ELR (cell line): ENCODE measurements at places on chromosomes 7 and 10.
A peak's percentile ranks its signal among the peaks of the same experiment; 100 is the strongest.

- no peak for DNase-seq
Observed at GRCh38 chr7:45211958-45212357, 54.4 kb downstream of the RAMP3 start.

- no peak for DNase-seq
Observed at GRCh38 chr10:110216240-110216639, 8.8 kb downstream of the MXI1 start.

GRCh38 chr10:85610381-85611092, 756.1 kb downstream of the GRID1 start:
- no peak for DNase-seq

DNA sequence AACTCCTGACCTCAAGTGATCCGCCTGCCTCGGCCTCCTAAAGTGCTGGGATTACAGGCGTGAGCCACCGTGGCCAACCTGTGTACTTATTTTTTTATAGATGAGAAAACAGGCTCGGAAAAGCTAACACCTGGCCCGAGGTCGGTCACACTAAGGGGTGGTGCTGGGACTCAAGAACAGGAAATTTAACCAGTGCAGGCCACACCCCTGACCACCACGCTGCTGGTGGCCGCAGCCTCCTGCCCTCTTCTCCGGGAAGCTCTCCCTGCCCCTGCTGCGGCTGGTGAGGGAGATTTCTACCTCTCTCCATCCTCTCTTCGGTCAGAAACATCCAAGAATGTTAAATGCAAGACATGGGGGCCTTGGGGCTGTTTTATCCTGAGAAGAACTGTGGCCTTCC, 63.2 kb downstream of the TNRC18 start:
- DNase-seq: no peak

DNA sequence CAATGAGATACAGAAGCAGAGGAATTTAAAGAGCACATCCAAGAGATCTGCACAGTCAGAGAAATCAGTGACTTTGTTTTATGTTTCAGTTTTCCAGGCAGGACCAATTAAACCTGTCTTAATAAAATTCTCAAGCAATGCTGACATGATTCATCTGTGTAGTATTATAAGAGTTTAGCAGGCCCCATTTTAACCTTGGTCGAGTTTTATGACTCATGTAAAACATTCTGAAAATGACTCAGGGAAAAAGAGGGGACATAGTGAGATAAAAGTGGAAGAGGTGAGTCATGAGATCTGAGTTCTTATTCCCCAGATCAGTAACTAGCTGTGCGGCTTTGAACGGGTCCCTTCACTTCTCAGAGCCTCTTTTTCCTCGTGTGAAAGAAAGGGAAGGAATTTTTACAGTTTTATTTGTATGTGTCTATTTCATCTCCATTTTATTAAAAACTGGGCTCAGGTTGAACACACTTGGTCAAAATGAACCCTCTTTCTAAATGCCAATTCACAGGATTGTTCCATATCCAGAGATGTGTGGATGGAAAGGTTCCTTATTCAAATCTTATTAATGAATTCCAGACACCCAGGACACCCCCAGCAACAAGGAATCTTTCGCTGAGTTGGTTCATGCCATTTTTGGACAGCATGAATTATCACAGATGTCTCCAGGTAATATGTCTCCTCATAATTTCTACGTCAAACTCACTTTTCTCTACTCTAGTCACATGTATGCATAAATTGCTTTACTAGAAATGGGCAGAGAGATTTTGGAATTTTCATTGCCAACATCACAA, 143.2 kb downstream of the JAZF1 start:
- DNase-seq: peak; percentile 100

GRCh38 chr7:73933091-73933490, 72.1 kb downstream of the TMEM270 start:
- no peak for DNase-seq

DNA sequence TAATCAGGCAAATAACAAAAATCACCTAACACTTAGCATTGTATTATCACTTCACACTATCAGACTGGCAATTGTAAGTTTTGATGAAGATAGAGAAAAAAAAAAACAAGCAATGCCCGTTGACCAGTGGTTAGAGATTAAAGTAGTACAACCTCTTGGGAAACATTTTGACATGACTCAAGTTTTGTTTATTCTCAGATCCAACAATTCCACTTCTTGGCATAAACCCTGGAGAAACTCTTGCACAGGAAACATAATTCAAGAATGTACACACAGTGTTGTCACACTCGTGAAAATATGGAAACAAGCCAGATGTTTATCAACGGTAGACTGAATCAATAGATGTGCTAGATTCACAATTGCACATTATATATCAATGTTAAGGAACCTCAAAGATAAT, 37.2 kb downstream of the FRMD4A start:
- no peak for DNase-seq

- no peak for DNase-seq
Observed at GRCh38 chr7:130884437-130885417, 150.7 kb upstream of the KLF14 start.

- peak; percentile 87 for DNase-seq
Observed at GRCh38 chr10:124152139-124153022, 59.0 kb upstream of the CHST15 start.

- DNase-seq: no peak
Observed at GRCh38 chr7:150731916-150732315, 5.3 kb upstream of the GIMAP5 start.

GRCh38 chr10:5681930-5682329, 2.7 kb upstream of the TASOR2 start:
- DNase-seq: no peak

DNA sequence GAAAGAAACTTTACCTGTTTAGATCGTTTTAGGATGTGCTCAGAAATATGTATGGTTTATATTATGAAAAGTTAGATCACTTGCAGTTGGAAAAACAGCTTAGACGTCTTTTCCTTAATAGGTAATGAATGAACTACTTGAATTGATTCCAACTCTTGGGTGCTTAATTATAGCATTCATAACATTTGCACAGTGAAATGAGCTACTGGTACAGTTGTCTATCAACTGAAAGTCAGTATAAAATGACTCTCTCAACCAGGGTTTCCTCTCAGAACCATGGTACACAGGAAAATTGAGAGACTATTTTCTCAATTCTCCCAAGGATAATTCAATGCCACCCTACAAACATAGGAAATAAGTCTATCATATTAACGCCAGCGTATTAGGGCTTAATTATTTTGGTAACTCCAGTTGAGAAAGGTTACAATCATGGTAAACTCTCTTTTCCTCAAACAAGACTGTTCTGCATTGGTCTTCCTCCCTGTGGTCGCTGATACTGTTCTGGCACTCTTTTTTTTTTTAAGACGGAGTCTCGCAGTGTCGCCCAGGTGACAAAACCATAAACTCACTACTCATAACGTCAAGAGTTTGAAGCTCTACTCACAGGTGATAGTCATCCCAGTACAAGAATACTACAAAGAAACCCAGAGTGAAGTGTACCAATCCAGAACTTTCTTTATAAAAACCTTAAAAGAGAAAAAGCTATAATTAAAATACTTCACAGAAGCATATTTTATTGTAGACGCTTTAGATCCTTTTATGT, 2.0 kb downstream of the ANLN start:
- peak; percentile 71 for DNase-seq

DNA sequence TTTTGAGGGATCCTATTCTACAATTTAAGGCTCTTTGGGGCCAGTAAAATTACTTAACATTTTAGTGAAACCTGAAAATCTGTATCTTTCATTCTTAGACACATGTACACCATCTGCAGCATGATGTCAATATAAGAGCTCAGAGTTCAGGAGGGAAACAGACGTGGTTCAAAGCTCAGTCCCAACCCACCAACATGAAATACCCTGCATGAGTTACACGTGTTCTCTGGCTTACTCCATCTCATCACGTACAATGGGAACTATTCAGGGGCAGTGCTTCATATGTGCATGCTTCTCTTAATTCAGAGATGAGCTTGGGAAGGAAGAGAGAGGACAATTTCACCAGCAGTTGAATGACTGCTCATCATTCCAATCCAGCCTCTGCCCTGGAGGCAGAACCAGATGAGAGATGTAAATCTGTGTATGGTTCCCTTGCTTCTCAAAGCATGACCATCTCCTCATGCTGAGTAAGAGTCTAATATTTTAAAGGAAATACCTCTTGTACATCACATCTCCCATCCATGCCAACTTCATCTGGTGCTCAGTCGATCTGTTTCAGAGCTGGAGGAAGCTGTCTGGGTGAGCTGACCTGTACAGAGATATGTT, 29.0 kb upstream of the ADAM12 start:
- DNase-seq: no peak

GRCh38 chr7:44141221-44141850, at the start of gene MYL7:
TSS of gene MYL7 (minus strand) at chr7:44141332. CDS start at chr7:44141305, 27 bp downstream.
- DNase-seq: no peak

DNA sequence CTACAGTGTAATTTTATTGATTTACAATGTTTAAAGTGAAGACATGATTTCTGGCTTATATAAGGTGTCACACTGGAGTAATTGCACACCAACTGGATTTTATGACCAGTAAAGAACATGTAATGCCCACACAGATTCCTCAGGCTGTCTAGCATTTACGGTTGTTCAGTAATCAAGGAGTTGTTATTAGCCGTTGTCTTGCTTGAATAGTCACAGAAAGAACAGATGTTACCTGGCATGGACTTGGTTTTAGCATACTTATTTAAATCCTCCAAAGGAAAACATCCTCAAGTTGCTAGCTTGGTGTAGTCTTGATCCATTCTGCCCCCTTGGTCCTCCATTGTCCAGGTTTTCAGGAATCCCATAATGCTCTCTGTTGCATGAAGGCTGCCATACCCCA, 65.8 kb downstream of the POU6F2 start:
- DNase-seq: no peak

- no peak for DNase-seq
Observed at GRCh38 chr7:131294553-131294952, 33.1 kb upstream of the MKLN1 start.

DNA sequence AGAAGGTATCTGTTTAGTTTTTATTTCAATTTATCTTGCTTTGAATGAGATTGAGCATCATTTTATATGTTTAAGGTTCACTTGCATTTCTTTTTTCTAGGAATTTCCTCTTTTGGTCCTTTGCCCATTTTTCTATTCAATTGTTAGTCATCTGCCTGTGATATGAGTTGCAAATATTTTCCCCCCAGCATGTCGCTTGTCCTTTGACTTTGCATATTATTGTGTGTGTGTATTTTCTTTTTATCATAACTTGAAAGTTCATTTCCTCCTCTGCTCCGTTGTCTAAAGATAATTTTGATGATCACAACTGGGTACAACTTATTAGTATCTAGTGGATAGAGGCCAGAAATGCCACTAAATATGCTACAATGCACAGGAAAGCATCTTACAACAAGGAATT, 132.7 kb upstream of the MDFIC start:
- DNase-seq: peak; percentile 42

GRCh38 chr7:27943241-27943640, 203.3 kb downstream of the TAX1BP1 start:
- DNase-seq: no peak

DNA sequence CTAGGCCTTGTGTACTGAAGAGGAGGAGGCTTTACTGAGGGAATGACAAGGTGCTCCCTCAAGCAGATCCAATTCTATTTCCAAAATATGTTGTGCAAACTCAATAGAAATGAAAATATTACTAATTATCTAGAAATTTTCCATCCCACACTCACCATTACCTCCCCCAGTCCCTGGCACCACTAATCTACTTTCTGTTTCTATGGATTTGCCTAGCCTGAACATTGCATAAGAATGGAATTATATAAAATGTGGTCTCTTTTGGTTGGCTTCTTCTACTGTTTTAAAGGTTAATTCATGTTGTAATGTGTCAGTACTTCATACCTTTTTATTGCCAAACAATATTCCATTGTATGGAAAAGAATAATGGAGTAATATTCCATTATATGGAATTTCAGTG, 18.7 kb upstream of the NUB1 start:
- DNase-seq: no peak

DNA sequence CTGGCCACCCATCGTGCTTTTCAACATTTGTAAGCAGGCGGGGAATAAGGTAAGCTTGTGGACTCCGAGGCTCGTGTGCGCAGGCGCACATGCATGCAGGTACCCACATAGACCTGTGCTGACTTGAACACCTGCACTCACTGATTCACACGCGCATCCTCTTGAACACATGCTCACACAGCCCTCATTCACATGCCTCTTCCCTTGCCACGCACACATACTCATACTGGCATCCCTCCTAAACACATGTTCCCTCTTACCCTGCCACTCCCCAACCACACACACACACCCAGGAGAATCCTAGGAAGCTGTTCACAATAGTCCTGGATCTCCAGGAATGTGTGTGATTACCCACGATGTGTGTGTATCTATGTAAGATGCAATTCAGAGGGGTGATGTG, 44.1 kb upstream of the LBX1 start:
- DNase-seq: no peak

DNA sequence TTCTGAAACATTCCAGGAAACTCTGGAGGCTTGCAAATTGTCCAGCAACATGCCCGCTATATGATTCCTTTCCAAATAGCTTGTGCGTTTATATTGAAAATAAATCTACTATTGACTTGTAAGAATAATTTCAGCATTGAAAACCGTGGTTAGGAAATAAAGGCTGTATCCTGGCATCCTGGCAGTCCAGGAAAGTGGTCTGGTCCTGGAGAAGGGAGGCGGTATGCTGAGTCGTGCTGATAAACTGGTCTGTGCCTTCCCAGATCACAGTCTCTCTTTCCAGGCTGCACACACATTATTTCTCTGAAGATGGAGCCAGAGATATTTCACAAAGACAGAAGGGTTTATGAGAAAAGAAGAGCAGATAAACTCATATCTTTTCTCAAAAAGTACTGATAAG, 350.1 kb upstream of the COBL start:
- DNase-seq: no peak

DNA sequence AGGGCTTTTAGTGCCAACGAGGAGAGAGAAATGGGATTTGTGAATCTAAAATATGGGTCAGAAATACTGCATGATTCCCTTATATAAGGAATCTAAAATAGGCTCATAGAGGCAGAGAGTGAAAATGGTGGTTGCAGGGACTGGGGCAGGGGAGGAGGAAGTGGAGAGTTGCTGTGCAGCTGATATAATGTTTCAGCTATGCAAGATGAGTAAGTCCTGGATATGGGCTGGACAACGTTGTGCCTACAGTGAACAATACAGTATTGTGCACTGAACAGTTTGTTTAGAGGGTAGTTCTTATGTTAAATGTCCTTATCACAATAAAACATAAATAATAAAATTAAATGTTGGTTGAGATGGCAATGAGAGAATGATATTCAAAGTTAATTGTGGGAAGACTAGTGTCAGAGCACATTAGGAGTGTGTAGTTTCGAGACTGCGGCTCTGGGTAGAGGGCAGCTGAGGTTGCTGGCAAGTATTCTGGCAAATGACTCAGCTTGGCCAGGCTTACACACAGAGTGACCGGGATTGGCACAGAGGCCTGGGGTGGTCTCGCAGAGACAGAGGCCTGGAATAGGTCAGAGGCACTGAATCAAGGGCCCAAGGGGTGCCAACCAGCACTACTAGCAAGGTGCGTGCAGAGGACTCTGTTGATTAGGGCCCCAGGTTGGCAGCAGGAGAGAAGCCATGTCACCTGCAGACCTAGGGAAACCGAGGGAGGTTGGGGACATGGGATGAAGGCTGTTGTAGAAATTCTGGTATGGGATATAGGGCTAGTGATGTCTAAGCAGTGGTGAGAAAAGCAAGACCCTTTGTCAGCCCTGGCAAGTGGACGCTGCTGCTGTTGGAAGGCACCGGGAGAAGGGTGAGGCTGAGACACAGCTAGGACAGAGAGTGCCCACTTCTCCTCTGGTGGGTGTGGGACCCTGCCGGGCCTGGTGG, 2.8 kb upstream of the DEPP1 start:
- peak; percentile 93 for DNase-seq
